Activated T-cell treated with anti-CD3 and anti-CD28 coated beads, Interleukin-2, amount 50 U/mL, for 48 hours (primary cell): ENCODE measurements at places on chromosomes 2 and 18.
A peak's percentile ranks its signal among the peaks of the same experiment; 100 is the strongest.

DNA sequence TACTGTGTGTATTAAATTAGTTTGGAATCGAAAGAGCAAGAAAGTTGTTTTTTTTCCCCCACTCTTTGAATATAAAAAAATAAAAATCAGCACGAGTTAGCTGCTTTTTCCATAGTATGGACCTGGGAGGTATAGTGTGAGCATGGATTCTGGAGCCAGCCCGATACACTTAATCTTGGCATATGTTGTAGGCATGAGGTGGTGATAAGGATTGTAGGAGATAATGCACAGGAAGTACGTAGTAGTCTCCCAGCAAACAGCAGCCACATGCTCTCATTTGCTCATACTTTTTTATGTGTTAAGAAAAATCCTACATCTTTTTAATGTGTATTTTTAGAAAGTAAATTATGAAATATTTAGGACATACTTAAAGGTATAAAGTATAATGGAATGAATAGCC is 2.1 kb upstream of the DNAJC27 start:
- no peak for DNase-seq

DNA sequence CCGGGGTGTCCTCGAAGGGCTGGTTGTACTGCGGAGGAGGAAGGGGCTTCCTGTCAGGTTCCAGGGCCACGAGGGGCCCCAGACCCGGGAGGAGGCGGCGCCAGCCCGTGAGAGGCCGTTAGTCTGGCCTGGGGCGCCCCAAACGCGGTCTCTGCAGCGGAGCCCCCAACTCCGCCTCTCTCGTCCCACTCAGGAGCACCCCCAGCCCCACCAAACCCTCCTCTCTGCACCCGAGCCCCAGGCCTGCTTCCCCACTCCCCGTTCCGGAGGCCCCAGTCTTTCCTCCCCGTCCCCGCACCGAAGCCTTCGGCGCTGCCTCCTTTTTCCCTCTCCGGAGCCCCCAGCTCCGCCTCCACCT is 473 bp downstream of the HJURP start:
- peak; percentile 28 for DNase-seq

DNA sequence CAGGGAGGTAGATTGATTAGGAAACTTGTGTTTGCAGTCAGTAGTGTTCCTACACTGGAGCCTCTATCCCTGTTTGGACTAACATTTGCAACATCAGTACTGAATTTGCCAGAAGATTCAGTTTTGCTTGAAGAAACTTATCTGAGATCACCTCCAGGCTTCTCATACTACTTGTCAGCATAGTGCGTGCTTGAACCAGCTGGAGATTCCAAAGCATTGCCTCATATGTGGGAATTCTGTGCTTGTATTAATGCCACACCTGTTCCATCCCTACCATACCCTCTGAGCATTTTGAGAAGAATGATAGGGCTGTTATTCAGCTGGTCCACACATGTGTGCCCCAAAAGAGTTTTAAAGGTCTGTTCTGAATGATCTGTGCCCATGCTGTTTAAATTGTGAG is 148.7 kb downstream of the RAPGEF4 start:
- DNase-seq: no peak

- no peak for DNase-seq
Observed at GRCh38 chr2:127400897-127401756, 13.4 kb upstream of the MAP3K2 start.

DNA sequence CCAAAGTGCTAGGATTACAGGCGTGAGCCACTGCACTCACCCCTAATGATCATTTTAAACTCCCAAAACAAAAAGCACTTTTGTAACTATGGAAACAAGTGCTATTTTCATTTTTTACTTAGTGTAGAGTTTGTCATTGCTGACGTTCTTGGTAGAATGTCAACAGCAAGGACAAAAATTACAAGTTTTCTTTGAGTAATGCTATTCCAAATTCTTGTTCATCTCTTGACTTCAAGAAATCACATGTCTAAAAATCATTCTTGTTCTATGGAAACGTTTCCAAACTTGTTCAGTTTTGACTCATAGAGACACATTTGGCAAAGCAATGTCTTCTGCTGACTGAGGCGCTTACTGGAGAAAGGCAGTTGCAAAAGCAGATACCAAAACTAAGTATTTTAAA is 82.6 kb downstream of the MBP start:
- DNase-seq: no peak

GRCh38 chr2:109352056-109352897 is 223.3 kb downstream of the SH3RF3 start:
- no peak for DNase-seq

- DNase-seq: peak; percentile 69
Observed at GRCh38 chr2:85326406-85327159, 1.2 kb downstream of the TGOLN2 start.

DNA sequence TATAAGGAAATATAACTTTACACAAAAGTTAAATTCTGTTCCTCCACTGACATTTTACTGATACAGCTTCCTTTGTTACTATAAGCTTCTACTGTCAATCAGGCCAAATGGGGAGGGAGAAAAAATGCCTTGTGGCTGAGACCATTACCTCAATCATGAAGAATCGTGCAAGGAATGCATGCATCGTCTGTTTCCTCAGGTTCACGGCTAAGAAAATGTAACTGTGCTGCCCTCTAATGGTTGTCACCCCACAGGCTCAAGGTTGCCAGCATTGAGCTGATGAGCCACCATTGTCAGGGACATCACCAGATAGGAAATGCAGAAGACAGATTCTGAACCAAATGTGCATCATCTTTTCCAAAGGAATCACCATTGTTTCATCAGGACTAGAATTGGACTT is 426.9 kb downstream of the CDH2 start:
- no peak for DNase-seq

DNA sequence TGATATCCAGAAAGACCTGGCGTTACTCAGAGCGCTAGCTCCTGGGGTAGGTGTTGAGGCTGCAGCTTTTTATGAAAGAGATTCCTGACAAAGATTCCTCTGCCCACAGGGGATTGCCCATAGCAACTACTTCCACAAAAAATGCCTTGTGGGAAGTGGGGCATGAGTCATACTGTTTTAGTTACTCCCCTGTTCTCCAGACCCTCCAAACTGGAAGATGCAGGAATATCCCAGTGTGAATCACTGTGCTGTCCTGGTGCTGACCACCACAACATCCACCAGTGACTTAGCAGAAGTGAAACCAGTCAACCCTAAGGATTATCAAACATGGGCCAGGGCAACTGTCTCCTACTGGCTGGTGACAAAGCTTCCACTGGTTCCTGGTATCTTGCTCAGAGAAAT is 61.8 kb downstream of the CDH2 start:
- no peak for DNase-seq

- DNase-seq: no peak
Observed at GRCh38 chr2:231246171-231246842, 47.9 kb downstream of the ARMC9 start.

- no peak for DNase-seq
Observed at GRCh38 chr2:211513446-211513845, 957.0 kb downstream of the CPS1 start.

DNA sequence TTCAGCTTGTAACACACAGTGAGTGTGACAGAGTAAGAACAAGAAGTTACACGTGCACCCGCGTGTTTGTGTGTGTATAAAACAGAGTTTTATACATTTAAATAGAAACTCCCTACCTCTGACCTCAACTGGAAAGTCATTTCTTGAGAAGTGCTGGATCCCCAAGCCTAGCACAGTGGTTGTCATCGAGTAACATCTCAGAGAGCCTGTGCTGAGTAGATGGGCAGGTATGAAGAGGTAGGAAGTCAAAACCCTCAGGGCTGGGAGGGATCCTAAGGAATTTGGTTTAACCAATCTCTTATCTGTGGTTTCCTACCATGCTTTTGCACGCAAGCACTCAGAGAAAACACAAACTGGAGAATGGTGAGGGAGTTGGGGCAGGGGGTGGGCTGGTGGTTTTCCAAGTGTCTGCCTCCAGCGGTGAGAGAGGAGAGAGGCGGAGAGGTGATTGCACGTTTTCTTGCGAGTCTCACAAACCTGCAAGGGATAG is 9.2 kb downstream of the ACOXL start:
- no peak for DNase-seq

DNA sequence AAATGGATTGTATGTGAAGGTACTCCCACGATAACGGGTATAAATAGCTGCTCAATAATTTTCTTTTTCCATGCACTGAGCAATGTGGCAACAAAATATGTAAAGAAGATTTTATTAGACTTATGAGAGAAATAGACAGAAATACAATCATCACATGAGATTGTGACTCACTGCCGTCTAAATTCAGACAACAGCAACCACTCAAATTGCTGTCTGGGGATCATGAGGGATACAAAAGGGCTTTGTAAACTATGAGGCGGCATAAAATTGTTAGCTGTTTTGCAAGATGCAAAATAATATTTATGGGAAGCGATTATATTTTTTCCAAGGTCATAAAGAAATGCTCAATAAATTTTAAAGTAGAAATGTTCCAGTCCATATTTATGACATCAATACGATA is 259.1 kb upstream of the AGAP1 start:
- DNase-seq: no peak

GRCh38 chr2:74001121-74001520 is 16.4 kb downstream of the TET3 start:
- DNase-seq: no peak

- DNase-seq: no peak
Observed at GRCh38 chr18:67363694-67364093, 152.8 kb downstream of the DSEL start.

GRCh38 chr18:76988827-76989646 is 143.5 kb downstream of the MBP start:
- DNase-seq: peak; percentile 14

DNA sequence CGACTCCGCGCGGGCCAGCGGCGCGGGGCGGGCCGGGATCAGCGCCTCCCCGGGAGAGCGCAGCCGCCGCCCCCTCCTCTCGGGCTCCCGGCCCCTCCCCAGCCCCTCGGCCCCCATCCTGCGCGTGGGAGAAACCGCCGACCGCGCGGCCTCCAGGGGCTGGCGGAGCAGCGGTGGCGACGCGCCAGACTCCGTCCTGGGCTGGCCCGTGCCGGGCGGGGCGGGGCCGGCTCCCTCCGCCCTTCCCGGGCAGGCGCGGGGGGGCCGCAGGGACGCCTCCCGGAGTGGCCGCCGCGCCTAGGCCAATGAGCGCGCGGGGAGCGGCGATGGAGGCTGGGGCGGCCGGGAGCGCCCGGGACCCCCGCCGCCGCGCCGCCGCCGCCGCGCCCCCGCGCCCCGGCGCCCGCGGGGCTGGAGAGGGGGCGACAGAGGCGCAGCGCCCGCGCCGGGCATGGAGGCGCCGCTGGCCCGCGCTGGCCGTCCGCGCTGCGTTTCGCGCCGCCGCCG is 49.1 kb downstream of the KCNIP3 start:
- no peak for DNase-seq

- DNase-seq: no peak
Observed at GRCh38 chr2:100211521-100211920, 69.1 kb upstream of the AFF3 start.

- DNase-seq: no peak
Observed at GRCh38 chr2:39144416-39144815, 23.6 kb upstream of the SOS1 start.

DNA sequence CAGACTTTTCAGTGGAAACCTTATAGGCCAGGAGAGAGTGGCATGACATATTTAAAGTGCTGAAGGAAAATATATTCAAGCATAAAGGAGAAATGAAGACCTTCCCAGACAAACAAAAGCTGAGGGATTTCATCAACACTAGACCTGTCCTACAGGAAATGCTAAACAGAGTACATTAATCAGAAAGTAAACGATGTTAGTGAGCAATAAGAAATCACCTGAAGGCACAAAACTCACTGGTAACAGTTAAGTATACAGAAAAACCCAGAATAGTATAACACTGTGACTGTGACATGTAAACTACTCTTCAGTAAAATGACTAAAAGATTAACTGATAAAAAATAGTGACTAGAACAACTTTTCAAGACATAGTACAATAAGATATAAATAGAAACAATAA is 87.4 kb downstream of the ATP8B1 start:
- no peak for DNase-seq

GRCh38 chr2:109313343-109313742 is 184.3 kb downstream of the SH3RF3 start:
- DNase-seq: no peak

DNA sequence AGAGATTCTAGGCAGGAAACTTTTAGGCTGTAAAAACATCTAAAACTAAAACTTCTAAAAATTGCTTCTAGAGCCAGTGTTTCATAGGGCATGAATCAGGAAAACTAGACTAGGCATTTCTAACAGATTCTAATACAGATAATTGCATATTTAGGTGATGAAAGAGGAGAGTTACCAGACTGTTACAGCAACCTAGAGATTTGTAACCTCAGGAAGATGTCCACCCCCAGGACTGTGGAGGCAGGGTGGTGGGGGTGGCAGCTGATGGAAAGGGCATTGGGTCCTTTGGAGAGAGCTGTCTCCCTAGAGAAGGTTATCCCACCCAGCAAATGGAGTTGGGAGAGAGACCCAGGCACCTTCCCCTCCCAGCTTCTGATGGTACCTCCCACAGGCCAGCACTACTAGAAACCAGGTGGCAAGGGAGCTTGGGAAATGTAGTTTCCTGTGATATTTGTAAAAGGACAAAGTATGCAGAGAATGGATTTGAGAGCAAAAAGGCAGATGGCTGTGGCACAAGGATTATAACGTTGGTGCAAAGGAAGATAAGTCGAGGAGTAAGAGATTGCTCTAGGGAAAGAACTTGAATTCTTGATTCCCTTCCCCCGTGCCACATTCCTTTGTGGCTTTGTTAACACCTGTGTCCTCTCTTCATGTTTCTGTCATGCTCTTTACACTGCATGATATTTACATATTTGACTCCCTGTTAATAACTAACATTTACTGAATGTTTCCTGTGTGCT is 75.6 kb upstream of the MGAT5 start:
- DNase-seq: no peak

- DNase-seq: no peak
Observed at GRCh38 chr18:37422116-37422515, 143.5 kb downstream of the CELF4 start.

DNA sequence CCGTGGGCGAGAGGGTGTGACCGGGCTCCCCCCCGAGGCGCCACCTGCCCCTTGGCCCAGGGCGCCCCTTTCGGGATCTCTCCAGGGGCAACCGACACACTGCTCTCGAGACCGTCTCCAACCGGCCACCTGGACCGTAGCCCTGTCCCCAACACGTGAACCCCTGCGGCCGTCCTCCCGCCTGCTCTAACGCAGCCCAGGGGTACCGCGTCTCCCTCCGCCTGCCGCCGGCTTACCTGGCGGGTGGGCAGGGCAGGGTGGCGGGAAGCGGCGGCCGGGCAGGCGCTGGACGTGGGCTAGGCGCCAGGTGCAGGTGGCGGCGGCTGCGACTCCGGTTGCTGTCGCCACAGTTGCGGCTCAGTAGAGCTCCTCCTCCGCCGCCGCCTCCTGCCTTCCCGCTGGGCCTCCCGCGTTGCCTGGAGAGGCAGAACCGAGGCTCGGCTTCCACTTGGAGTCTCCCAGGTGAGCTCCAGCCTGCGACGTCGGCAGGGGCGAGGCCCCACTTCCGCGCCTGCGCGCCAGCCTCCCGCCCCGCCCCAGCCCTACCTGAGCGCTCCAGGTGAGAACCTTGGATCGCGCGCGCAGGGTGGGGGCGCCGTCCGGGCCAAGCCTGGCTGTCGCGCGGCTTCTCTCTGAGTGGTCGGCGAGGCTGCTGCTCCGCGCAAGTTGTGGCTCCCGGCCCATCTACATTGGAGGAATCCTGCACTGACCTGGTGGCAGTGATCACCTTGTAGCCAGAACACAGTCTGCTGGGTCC is at the start of gene GALNT3:
Gene GALNT3, minus strand, starts transcription at position 469 of the 757 bp plus-strand sequence. CDS start 23,547 bp downstream, outside the sequence.
- peak; percentile 48 for DNase-seq
